ENCODE measurements at places on chromosomes 2 and 18. TPM values are rescaled to one million over a fixed set of nuclear protein-coding genes. Genes with fewer than 3 reads are reported as not detected.

Gene CHRND
- total RNA-seq, result not detected

Gene CASP8
- total RNA-seq, result 10.1 TPM

Gene TTN
- 2.6 TPM for total RNA-seq

Gene CPS1
- under 0.01 TPM for total RNA-seq

Gene LBX2
- total RNA-seq, result 2.6 TPM

Gene KCNE4
- 4.0 TPM for total RNA-seq

DNA sequence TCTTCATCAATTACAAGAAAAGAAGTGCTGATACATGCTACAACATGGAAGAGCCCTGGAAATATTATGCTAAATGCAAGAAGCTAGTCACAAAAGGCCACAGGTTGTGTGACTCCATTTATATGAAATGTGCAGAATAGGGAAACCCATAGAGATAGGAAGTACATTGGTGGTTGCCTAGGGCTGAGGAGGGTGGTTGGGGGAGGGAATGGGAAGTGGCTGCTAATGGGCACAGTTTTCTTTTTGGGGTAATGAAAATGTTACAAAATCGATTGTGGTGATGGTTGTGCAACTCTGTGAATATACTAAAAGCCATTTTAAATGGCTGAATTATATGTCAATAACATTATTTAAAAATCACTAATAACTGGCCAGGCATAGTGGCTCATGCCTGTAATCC lies 24.3 kb upstream of the RESP18 start:
- no peak for DNase-seq

GRCh38 chr2:159164457-159164911 lies 122.0 kb downstream of the WDSUB1 start:
- no peak for DNase-seq

DNA sequence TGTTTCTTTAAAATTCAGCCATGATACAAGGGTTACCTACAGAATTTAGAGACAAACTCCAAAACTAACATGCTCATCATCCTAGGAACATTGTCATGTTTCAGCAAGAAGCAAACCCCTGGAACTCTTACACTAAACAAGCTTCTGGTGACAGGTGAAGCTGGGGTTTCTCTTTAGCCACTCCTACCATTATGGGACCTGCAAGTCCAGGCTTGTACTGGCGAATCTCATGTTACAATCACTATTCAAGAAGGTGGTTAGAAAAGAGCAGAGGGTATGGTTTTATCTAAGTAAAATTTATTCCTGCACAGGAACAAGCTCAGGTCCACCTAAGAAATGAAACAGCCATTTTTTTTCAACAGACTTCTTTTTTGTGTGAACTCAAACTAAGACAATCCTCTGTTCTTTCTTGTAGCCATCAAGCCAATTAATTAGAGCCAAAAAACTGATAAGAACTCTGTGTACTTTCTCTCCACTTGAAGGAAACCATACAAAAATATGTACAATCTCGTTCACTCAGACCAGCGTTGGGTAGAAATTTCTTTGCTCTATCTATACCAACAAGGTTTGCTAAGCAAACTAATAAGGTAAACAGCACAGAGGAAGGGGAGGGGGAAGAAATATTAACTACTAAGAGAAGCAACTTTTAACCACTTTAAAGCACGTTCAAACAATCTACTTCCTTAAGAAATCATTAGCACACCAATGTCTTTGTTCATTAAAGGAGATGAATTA lies 63.3 kb upstream of the NEDD4L start:
- DNase-seq, result no peak

DNA sequence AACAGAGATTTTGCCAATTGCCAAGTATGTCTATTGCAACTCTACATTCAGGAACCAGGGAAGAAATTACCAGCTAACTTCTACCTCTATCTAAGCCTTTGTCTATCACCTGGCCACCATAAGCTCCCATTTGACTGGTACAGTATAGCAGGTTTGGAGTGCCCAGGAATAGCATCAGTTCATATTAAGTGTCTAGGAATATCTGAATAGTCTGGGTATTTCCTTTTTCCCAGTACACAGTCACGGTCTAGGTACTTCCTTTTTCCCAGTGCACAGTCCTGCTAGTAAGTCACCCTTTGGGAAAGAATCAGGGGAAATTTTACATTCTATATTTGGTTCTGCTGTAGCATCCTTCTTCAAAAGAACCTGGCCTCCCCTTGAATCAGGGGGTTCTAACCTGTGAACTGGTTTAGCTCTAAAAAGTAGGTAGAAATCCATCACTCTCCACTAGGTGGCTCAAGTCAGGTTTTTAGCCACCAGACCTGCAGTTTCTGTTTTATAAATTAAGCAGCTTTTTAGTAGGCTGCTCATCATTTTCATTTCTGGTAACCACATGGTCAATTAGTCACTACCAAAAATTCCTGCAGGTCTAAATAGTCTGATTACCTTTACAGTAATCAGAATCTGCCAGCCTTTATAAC lies 49.3 kb upstream of the DNAJC10 start:
- peak; percentile 34 for DNase-seq

GRCh38 chr2:99183025-99183424 lies 2.0 kb downstream of the MRPL30 start:
- DNase-seq, result no peak

GRCh38 chr18:73040247-73040646 lies 172.5 kb upstream of the NETO1 start:
- no peak for DNase-seq

DNA sequence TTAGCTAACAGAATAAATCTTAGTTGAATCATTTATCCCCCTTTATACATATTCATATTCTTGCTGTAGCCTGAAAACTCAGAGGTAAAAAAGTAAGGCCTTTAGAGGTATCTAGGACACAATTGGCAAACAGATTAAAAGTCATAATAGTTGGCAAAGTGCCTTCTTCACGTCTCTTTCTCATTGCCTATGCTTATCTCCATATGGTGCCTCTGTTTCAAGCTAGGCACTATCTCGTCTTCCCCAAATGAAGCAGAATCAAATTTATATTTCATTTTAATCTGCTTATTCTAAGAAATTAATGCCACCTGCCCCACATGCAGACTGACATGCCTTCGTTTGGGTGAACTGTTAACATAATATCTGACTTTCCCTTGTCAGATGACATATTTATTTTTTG lies 245.4 kb downstream of the CDH2 start:
- DNase-seq, result no peak

DNA sequence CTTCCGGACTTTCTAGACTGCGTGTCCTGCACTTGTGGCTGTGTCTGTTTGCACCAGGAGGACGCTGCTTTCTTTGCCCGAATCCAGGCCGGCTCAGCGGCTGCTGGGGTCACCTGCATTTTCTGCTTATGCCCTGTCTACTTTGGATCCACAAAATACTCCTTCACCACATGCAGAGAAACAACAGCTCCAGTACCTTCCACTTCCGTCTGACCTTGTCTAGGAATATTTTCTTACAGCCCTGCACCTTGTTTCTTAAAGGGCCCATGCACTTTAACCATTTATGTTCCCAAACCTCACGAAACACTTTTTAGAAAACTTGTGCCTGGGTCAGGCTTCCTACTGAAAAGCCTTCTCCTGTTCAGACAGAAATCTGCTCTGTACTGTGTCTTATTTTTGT lies 129.4 kb upstream of the NCK2 start:
- peak; percentile 31 for DNase-seq

DNA sequence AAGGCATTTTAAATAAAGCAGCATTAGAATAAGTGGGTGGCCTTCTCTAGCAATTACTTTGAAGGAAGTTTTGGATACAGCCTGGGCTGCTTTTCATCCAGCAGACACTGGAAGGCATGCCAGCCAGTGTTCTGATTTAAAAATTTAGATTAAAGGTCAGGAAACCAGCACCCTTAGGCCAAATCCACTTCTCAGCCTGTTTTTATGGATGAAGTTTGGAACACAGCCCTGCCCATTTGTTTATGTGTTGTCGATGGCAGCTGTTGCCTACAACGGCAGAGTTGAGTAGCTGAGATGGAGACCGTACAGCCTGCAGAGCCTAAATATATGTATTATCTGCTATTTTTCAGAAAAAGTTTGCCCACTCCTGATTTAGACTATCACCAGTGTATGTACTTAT lies 313.6 kb upstream of the ACVR2A start:
- DNase-seq, result no peak

GRCh38 chr2:215038421-215038820 lies 100.0 kb downstream of the ABCA12 start:
- DNase-seq, result no peak

Data from stomach (tissue), 19 donors.